SJSA1 (cell line): ENCODE measurements at places on chromosomes 7 and 10. TPM values are rescaled to one million over a fixed set of nuclear protein-coding genes. Genes with fewer than 3 reads are reported as not detected.

GRCh38 chr10:91487911-91488582, 77.9 kb downstream of the HECTD2 start:
- DNase-seq, result no peak

TRIM50 gene
- total RNA-seq, result not detected in 2 replicates

ZNF92 gene
- total RNA-seq, result 12.3 and 12.8 TPM in 2 replicates

GRCh38 chr10:34565934-34566333, 249.2 kb downstream of the PARD3 start:
- DNase-seq, result no peak

DNA sequence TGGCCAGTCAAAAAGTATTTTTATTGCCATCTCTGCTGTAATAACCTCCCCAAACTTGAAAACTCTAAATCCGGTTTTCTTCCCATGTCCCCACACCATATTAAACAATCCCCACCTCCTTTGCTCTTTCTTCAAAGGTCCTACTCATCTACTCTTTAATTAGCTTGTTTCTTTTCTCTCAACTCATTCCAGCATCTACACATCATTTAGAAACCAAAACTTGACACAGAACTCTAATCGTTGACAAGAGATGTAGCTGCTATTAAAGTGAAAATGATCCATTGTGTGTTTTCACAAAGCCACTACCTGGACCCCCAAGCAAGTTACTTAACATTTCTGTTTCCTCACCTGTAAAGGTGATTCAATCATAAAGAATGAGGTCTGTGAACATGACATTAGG, 436.3 kb upstream of the NPVF start:
- DNase-seq, result no peak

GRCh38 chr7:105849122-105849855, 27.1 kb downstream of the ATXN7L1 start:
- peak; percentile 87 for DNase-seq

DNA sequence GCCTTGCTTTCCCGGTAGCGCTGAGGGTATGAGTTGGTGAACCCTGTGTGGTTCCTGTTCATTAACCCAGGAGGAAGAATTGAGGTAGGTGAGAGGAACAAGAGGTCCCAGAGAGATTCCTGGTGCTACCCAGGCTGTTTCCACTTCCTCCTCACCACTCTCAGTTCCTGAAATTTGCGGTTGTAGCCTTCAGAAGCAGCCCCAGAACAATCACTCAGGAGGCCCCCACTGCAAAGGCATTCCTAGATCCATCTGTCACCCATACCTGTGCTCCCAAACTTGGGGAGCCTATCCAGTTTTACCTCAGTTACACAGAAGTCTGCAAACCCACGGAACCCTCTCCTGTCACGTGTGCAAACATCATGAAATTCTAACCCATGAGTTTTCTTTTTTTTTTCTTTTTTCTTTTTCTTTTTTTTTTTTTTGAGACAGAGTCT, 9.0 kb upstream of the PIP4K2A start:
- no peak for DNase-seq

- no peak for DNase-seq
These were observed 41.6 kb downstream of the PROSER2 start for GRCh38 chr10:11864727-11865126.

SFXN2 gene
- total RNA-seq, result 1.1 and 3.1 TPM in 2 replicates

GRCh38 chr10:123367195-123367594, 213.0 kb downstream of the BUB3 start:
- no peak for DNase-seq

NOLC1 gene
- 60.1 and 60.2 TPM in 2 replicates for total RNA-seq

GRCh38 chr7:51295440-51296245, 21.0 kb downstream of the COBL start:
- DNase-seq, result no peak

GRCh38 chr7:114997487-114998404, 75.9 kb downstream of the MDFIC start:
- DNase-seq, result no peak

PTPRZ1 gene
- 0.22 TPM in 1 of 2 replicates, not detected in the other for total RNA-seq

DNA sequence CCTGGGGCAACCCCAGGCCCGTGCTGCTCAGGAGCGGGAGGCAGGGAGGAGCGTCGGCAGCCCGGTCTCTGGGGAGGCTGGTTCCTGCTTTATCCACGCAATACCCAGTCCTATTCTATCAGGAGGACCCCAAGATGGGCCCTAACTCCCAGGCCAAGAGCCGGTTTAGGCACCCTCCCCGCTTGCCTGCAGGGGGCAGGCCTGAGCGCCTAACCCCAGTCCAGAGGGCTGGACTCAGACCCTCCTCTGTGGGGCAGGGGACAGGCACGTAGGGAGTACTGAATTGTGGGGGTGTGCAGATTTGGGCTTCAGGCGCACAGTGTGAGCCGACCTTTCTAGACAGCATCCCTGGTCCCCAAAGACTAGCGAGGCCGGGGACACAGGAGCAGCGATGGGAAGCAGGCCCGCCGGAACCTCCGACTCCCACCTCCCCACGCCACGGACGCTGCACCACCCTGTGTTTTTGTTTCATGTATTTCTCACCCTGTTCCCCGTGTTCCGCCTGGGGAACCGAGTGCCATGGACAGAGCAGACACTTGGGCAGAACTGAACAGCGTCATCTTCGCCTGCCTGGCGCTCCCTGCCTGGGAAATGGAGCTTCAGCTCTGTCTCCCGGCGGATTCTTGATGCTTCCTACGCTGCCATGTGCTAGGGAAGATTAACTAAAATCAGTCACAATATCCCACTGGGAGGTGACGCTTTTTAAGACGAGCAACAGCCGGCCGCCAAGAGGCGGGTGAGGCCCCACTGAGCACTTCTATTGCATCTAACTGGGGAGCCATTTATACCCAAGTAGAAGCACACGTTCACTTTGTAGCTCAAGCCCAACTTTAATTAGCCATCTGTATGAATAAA, 5.3 kb downstream of the NUDT1 start:
- DNase-seq, result no peak

- no peak for DNase-seq
These were observed 190.3 kb downstream of the TWIST1 start for GRCh38 chr7:18927134-18927533.

GRCh38 chr10:120950051-120950561, 98.9 kb downstream of the WDR11 start:
- DNase-seq, result no peak

DNA sequence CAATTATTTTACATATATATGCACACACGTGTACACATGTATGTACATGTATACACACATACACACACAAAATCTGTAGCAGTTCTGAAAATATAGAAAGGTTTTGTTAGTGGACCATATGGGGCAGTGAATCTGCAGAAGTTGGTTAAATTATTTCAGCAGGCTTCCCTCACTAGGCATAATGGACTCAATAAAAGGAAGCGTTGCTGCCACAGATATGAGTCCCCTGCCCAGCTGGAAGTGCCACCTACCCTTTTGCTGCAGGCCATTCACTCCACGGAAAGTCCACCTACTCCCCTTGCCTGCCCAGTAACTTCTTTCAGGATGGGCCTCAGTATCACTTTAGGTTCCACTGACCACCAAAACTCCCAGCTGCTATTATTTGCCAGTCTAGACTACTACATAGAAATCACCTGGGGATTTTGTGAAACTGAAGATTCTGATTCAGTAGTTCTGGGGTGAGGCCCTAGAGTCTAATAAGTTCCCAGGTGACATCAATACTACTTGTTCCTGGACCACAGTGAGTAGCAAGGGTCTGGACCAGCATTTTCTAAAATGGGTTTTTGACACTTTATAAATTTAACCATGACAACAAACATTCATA, 29.3 kb upstream of the CROT start:
- no peak for DNase-seq

DNA sequence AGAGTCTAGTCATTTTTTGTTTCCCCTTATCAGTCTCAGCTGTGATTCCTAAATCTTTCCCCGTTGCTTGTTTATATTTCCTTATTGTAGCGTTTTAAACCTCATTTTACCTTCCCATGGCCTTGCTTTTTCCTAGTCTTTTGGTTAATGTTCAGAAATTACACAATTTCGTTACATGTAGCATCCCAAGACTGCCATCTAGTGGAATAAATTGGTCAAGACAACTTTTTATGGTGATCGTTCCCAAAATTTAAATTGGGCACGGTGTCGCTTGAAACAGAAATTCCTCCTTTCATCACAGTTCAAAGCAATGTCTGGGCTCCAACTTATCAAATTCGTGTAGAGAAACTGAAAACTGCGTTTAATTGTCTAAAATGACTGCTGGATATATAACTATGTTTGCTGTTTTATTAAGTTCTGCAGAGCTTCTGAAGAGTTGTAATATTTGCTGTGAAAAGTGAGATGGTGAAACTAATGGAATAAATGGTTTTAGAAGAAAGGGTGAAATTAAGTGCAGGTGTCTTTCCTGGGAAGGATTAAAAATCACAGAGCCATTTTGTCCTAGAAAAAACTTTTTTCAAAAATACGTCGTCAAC, 370.2 kb downstream of the PHF14 start:
- DNase-seq, result peak; percentile 21

ATRNL1 gene
- 32.1 and 36.2 TPM in 2 replicates for total RNA-seq
